ENCODE measurements at places on chromosomes 16 and 17. TPM values are rescaled to one million over a fixed set of nuclear protein-coding genes. Genes with fewer than 3 reads are reported as not detected.
A peak's percentile ranks its signal among the peaks of the same experiment; 100 is the strongest.

DNA sequence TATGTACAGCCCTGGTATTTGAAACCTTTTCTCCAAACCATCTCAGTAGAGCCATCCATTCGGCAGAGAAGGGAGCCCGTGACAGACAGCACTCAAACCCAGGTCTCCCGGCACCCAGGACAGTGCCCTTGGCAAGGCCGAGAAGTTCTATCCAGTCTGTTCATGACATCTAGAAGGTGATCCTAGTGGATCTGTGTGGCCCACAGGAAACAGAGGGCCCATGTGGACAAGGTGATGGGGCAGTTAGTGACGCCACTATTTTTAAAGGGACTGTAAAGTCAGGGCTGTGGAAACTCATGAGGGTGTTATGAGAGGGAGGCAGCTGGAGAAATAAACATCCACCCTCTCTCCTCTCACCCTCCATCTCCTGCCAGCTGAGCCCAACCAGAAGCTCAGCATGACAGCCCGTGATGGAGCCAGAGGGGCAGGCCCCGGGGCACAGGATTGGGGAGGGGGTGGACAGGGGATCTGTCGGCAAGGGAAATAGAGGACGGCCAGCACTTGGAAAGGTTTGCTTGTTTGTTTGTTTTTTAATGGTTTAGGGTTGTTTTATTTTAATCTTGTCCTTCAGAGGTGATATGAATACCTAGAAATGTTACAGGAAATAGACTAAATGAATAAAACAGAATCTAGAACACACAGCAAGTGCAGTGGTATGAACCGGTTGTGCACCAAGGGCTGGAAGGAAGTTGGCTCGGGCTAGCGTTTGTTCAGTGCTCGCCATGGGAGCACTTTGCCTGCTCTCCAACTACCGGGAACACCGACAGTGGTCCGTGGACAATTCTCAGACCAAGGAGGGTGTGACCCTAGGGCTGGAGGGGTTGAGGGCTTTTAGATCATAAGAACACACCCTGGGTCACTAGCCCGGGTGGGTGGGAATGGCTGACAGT, 17.1 kb downstream of the MYLK3 start:
- H3K27ac ChIP-seq, result no peak overlapping the region
- H3K4me3 ChIP-seq, result no peak overlapping the region
- no peaks in the 10 kb centered on the region for H3K27me3 ChIP-seq
- no peak for DNase-seq
- H3K36me3 ChIP-seq, result no peaks in the 10 kb centered on the region
- H3K4me1 ChIP-seq, result no peaks in the 10 kb centered on the region

GRCh38 chr16:4369007-4369733, 2.5 kb upstream of the VASN start:
- H3K27ac ChIP-seq, result no peak overlapping the region
- H3K4me1 ChIP-seq, result peaks cover 32% of the 10 kb centered on the region
- DNase-seq, result no peak
- no peaks in the 10 kb centered on the region for H3K27me3 ChIP-seq
- H3K4me3 ChIP-seq, result no peak overlapping the region

DNA sequence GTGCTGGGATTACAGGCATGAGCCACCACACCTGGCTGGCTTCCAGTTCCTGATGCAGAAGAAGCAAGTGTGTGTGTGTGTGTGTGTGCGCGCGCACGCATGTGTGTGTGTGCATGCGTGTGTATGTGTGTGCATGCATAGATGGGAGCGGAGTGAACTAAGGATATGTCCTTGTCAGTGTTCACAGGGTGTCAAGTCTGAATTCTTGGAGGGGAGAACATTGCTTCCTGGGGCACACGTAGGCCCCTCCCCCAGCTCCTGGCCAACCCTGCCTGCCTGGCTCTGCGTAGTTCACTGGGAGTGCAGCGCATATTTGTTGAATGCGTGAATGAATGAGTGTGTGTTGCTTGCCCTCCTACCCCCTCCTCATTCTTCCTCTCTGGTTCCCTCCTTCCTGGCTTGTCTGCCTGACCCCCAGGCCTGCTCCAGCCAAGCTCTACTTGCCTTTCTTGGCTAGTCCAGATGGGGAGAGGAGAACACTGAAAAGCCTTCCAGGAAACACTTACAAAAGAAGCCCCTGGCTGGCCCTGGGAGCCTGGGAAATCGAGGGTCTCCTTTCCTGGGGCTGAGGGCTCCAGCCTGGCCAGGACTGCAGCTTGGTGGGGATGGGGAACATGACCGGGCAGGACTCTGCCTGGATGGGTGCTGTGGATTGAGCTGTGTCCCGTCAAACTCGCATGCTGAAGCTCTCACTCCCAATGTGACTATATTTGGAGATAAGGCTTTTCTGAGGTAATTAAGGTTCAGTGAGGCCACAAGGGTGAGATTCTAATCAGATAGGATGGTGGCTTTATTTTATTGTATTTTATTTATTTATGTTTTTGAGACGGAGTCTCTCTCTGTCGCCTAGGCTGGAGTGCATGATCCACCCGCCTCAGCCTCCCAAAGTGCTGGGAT, 27.9 kb downstream of the IGFBP4 start:
- DNase-seq, result no peak
- H3K4me3 ChIP-seq, result no peak overlapping the region
- H3K4me1 ChIP-seq, result no peaks in the 10 kb centered on the region

DNA sequence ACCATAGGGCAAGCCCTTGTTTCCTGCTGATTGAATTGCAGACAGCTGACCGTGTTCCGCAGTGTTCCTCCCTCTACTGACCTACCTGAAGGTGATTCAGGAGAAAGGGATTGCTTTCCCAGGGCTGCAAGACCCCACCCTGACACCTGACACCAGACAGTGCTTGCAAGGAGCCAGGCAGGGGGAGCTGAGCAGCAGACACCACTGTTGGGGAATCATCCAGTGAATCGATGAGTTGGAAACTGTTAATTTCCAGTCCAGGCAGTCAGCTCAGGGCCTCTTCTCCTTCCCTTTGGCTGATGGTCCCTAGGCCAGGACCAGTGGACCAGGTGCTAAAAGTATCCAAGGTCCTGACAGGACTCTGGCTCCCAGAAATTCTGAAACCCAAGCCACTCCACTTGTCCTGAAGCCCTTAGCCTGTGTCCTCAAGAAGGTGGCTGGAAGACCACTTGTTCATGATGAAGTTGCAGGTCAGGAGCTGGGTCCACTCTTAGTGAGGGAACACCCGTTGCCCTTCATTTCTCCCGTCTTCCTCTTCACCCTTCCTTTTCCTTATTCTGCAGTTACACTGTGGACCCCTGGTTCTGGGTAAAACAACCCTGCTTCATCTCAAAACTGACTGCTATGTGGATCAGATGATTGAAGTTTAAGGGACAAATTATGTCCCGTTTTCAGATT, 9.5 kb upstream of the UNK start:
- H3K27ac ChIP-seq, result no peak overlapping the region
- H3K4me3 ChIP-seq, result no peak overlapping the region
- no peaks in the 10 kb centered on the region for H3K27me3 ChIP-seq
- H3K4me1 ChIP-seq, result peaks cover 19% of the 10 kb centered on the region

DNA sequence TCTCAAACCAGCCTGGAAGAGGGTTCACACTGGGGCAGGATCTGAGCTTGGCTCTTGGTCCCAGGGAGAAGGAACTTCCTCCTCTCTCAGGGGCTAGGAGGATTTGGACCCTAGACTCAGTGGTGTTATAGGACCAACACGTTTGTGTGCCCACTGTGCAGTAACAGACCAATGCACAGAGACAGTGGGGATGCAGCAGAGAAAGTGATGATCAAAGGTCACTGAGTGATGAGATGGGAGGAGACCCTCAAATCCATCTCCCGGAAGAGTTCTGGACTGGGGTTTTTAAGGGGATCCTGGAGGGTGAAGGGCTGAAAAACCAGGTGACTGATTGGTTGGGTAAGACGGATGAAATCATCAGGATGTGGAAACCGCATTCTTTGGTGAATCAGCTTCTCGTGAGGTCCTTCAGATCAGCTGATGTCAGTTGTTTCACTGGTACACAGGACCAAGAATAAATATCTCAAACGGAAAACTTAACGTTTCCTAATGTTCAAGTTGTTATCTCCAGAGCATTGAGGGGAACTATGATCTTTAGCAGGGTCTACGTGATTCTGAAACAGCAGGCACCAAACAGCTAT, 3.3 kb upstream of the VAC14 start:
- no peaks in the 10 kb centered on the region for H3K36me3 ChIP-seq
- peak; percentile 27 for DNase-seq
- peaks cover 7% of the 10 kb centered on the region for H3K4me1 ChIP-seq
- no peaks in the 10 kb centered on the region for H3K27me3 ChIP-seq

The KCNG4 gene
- not detected for total RNA-seq

The TBC1D3E gene
- not detected for total RNA-seq

Data from Panc1 (cell line).